Activated CD4-positive, alpha-beta T cell treated with anti-CD3 and anti-CD28 coated beads for 1 hour (primary cell): ENCODE measurements at places on chromosomes 2 and 18.

DNA sequence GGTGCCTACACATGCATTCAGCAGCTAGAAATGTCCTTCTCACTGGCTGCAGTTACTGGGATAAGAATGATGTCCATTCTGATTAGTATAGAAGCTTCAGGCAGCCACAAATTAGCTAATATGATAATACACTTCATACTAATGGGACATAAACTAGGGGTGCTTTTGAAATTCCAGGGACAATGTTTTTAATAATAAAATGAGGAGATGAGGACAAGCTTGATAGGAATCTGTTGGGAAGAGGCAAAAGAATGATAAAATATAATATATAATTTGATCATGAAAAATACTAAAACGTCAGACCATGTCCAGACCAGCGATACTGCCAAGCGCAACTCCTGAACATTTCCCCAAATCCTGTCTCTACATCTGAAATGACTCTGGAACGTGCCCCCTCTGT is 157.1 kb downstream of the RIT2 start:
- DNase-seq = no peak

DNA sequence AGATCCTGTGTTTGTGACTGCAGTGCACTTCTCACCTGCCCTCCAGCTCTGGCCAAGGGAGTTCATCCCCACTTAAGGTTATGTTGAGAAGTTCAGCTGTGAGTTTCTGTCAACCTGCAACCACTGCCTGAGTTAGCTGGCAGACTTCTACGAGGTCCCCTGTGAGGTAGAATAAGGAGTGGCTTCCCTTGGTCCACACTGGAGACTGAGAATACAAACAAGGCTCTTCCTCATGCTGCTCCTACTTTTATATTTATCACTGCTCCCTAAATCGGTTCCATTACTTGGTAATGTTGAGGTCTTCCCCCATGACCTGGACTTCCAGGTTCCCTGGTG is 353.2 kb upstream of the CWC22 start:
- DNase-seq = no peak

DNA sequence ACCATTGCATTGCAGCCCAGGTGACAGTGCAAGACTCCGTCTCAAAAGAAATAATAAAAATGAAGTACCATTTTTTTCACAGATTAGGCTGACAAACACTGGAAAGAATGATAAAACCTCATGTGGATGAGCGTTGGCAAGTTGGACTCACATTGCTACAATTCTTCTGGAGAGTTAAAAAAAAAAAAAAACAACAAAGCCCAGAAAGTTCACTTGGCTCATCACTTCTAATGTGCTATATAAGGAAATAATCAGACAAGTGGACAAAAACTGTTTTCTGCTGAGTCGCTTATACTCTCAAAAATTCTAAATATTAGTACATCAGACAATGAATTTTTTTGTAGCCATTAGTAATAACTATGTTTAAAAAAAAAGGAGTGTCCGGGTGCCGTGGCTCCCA is 38.4 kb downstream of the PKP4 start:
- DNase-seq = no peak

- DNase-seq = no peak
Measured at GRCh38 chr2:74515271-74515980, 1.2 kb downstream of the TLX2 start.

DNA sequence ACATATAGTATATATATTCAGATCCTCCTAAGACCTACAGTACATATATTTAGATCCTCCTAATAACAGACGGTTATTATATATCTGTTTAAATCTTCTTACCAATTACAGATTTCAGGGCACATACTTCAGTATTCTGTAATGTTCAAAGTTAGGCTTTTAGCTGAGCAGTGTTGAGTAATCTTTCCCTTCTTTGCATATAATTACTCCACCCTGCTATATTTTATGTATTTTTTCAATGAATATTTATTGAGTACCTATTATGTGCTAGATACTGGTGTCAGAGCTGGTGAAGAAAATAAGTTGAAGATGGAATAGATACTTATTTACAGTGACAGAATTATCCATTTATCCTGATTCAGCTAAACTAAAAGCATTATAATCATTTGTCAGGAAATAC is 84.9 kb downstream of the NEB start:
- no peak for DNase-seq

DNA sequence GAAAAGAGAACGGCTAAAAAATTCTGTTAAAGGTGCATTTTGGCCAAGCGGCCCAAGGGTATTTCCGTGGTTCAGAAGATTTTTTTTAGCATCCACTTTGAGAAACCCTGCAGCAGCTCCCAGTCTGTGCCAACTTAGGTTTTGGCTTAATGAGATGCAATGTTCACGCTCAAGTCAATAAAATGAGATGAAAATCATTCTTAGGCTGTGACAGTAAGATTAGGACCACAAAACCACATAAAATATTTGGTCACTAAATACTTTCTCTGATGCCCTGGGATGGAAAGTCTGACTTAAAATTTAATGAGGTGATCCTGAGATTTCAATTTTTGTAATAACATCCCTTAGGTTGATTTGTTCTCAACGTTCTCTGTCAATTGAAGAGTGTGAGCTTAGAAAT is 74.2 kb upstream of the FHL2 start:
- DNase-seq = no peak

GRCh38 chr2:107107351-107107750 is 221.4 kb upstream of the ST6GAL2 start:
- no peak for DNase-seq

GRCh38 chr2:186220409-186220808 is 265.7 kb upstream of the ZC3H15 start:
- DNase-seq = no peak

- no peak for DNase-seq
Measured at GRCh38 chr2:127762441-127762840, 48.5 kb downstream of the WDR33 start.

- DNase-seq = no peak
Measured at GRCh38 chr2:40273734-40274182, 178.1 kb downstream of the SLC8A1 start.

- no peak for DNase-seq
Measured at GRCh38 chr2:142323206-142323605, 192.4 kb upstream of the LRP1B start.

- DNase-seq = no peak
Measured at GRCh38 chr2:233367586-233367985, 13.3 kb downstream of the DGKD start.

DNA sequence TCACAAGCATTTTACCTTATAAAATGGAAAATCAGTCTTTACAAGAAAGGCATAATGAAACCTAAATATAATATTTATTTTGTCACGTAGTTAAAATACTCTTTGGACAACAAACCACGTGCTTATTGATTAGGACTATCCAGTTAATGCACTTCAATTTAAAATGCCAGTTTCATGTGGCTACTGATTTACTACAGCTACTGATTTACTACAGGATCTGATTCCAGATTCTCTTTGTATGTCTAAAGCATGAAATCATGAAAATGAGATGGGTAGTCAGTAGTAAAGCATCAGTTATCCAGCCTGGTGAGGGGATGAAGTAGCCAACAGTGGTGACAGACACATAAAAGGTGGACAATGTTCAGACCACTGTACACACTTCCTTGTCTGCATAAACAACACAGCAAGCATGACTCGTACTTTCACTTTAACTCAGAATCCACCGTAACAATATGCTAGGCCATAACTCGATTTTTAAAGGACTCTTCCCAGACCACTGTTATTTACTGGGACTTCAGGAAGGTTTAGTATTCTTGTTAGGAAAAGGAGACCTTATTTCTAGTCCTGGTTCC is 24.9 kb downstream of the ACAA2 start:
- no peak for DNase-seq

DNA sequence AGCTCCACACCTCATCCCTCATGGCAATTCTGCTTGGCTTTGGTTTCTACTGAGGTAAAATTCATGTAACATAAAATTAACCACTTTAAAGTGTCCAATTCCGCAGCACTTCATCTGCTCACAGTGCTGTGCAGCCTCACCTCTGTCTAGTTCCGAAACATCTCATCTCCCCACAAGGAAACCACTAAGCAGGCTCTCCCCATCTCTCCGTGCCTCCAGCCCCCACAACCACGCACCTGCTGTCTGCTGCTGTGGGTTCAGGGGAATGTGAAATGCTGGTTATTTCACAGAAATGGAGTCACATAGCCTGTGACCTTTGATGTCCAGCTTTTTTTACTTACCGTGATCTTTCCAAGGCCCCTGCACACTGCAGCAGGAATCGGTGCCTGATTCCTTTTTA is 7.7 kb upstream of the GPC1 start:
- DNase-seq = no peak

DNA sequence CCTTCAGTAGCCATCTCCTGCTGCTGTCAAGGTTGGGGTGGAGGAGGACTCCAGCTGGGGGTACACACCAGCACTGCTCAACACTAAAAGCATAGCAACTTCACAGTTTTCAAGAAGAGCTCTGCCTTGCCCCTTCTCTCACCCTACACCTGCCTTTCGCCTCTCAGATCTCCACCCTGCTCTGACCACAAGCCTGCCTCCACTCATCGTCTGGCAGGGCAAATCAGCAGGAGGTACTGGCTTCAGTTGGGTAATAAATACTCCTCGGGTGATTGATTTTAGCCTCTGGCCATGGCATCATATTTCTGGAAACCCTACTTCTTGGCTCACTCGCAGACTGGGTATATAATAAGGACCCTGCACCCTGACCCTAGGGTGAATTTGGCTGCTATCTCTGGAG is 3.1 kb upstream of the PRKAG3 start:
- no peak for DNase-seq

DNA sequence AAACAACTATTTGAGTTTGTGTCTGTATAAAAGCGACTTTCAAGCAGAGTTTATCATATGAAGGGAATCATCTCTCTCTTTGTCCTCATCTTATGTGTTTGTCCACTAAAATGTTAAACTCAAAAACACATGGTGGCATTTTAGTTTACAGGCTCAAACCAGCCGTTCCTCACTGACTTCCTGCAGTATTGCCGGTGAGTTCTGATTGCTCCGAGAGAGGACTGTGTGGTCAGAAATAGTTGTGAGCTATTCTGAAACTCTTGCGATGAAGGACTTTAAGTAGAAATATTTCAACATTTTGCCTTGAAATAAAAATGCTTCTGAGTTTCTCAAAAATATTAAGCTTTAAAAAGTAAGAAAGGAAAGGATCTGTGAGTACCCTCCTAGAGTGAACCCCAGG is 163.2 kb upstream of the CAVIN2 start:
- DNase-seq = no peak

GRCh38 chr2:114237331-114237730 is 205.1 kb upstream of the DPP10 start:
- no peak for DNase-seq

DNA sequence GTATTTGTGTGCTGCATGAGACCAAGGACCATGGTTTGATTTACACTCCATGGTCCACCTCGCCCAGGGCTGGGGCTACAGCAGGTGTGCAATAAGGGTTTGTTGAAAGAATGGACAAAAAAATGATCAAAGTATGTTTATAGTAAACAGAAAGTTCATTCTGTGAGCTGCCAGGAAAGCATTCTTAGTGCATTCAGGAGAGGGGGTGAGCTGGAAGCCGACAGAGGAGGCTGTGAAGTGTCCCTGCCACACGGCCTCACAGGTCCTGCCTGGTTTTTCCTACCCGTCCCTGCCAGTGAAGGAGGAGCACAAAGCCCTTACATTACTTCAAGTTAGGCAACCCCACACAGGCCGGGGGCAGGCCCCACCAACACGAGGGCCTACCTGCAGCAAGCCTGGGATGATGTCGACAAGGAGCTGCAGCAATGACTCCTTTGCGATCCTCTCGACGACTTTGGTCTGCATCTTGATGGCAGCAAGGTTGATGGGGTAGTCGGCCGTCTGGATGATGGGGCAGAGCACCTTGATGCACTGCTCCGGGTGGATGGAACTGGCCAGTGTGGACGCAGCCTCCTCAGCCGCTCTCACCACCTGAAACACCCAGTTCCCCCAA is 63.2 kb upstream of the TFCP2L1 start:
- DNase-seq = no peak

- no peak for DNase-seq
Measured at GRCh38 chr2:228409493-228409892, 228.0 kb upstream of the SPHKAP start.
